ENCODE measurements at places on chromosomes 11 and 22.
A peak's percentile ranks its signal among the peaks of the same experiment; 100 is the strongest.

GRCh38 chr11:61642162-61642561, 38.0 kb upstream of the DAGLA start:
- DNase-seq: no peak

DNA sequence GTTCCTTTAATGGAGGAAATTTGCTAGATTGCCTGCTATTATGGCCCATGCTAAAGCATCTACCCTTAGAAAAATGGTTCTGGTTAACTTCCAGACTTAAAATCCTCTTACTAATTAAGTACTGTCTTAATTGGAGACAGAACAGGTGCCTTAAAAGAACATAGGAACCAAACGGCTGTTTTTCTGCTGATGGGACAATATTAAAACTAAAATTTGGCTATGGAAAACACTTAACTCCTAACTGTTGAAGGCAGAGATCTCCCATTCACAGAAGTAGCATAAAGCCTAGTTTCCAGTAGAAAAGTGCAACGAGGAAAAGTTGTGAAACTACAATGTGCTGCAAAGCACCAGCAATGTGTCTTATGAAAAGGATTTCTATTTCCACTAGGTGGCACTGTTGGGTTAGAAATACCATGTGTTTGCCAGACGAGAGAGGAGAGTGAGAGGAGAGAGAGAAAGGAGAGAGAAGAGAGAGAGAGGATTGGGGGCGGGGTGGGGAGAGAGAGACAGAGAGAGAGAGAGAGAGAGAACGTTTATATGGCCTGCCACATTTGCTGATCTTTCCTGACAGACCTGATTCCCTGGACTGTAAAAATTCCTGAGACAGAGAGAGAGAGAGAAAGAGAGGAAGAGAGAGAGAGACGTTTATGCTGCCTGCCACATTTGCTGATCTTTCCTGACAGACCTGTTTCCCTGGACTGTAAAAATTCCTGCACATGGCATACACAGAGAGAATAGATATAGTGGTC, 51.5 kb downstream of the FAM181B start:
- DNase-seq: peak; percentile 82

- DNase-seq: no peak
These were observed 47.0 kb upstream of the ADORA2A start for GRCh38 chr22:24380220-24380904.

GRCh38 chr11:85749287-85749834, 61.6 kb downstream of the SYTL2 start:
- no peak for DNase-seq

- no peak for DNase-seq
These were observed at the start of gene FXYD6 for GRCh38 chr11:117876341-117877119. Gene FXYD6 (minus strand): TSS chr11:117876658. CDS start chr11:117842776, 33,882 bp downstream.

DNA sequence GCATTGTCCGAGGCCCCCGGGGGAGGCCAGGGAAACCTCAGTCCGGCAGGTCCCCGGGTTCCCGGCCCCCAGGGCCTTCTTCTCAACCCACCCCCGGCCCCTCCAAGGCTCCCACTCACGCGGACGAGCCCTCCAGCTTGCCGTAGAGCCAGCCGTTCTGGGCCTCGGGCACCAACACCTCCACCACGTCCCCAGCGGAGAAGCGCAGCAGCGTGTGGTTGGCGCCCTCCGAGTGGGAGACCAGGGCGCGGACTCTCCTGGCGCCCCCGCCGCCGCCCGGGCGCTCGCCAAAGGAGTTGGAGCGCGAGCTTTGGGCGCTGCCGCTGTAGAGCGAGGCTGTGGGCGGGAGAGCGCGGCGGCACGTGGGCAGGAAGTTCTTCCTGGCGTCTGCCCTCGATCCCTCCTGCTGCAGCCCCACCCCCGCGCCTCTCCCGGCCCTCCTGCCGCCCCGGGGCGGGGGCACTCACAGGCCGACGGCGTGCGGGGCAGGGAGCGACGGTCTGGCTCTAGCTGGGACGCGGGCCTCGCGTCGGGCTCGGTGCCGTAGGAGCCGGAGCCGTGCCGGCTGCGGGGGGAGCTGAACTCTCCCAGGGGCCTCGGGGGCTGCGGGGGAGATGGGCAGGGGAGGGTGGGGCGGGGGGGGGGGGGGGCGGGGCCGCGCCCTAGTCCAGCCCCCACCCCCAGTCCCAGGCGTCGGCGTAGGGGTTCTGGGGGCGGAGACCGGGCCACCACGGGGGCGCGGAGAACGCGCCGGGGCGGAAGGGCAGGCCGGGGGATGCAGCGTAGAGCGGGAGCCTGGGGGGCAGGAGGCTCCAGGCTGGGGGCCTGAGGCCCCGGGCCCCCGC, 4.9 kb upstream of the SLC16A8 start:
- no peak for DNase-seq

DNA sequence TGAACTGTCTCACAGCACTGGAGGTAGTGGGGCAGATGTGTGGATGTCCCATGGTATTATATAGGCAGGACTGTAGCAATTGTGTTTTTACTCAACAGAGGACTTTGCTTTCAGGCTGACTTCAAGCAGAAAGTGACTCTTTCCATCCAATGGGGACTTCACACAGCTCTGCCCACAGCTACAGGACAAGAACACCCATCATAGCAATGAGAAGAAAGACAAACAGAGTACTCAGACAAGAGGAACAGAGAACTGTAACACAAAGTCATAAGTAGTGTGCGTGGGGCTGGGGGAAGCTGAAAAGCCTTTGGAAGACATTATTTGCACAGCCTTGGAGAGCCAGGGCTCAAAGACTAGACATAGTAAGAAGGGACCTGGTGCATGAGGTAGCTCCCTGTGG, 70.3 kb downstream of the CCDC81 start:
- DNase-seq: no peak

- DNase-seq: no peak
These were observed 20.7 kb downstream of the CDKN1C start for GRCh38 chr11:2864901-2865300.

- DNase-seq: no peak
These were observed 62.4 kb downstream of the MYH9 start for GRCh38 chr22:36325154-36326031.

GRCh38 chr11:11667056-11667455, 45.3 kb upstream of the GALNT18 start:
- no peak for DNase-seq

- DNase-seq: no peak
These were observed 2.1 kb downstream of the PAMR1 start for GRCh38 chr11:35523331-35523768.

GRCh38 chr22:38347944-38348750, 30.9 kb upstream of the CSNK1E start:
- no peak for DNase-seq

- no peak for DNase-seq
These were observed 14.2 kb upstream of the APOL6 start for GRCh38 chr22:35634015-35634414.

DNA sequence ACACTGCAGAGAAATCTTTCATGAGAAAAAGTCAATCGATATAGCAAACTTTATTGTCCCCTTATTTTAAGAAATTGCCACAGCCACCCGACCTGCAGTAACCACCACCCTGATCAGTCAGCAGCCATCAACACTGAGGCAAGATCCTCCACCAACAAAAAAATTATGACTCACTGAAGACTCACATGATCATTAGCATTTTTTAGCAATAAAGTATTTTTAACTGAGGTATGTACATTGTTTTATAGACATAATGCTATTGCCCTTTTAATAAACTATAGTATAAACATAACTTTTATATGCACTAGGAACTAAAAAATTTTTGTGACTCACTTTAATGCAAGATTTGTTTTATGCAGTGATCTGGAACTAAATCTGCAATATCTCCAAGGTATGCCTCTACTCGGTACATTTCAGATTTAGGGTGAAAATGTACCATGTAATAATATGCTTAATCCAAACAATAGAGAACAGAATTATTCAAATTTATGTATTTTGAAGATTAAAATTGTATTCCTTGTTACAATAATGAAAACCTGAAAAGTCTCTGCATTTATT, 79.2 kb upstream of the CEP126 start:
- no peak for DNase-seq

DNA sequence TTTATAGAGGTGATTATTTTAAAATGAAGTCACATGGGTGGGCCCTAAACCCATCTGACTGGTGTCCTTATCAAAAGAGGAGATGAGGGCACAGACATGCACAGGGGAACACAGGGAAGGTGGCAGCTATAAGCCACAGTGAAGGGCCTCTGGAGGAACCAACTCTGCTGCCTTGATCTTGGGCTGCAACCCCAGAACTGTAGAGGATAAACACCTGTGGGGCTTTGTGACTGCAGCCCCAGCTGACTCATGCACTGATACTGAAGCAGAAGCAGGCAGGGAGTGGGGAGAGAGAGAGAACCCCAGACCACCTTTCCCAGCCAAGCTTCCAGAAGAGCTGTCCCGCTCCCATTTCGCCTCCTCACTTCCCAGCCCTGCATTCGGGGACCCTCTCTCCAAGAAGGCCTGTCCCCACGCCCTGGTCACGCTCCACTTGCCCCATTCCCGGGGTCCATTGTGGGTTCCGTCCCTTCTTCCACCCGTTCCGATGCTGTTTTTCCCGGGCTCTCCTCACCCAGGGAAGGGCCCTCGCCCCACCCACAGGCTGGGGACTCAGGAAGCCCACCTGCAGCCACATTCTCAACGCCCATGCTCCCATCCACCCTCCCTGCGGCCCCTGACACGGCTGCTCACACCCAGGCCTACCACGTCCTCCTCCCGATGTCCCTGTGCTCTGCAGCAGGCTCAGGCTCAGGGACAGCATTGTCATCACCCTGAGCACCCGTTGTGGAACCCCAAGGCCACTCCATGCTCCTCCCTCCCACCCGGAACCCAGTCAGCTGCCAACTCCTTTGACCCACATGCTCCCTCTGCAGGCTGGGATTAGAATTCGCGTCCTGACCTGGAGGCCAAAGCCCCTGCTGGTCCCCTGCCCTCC, 90.8 kb upstream of the SHANK2 start:
- peak; percentile 23 for DNase-seq

DNA sequence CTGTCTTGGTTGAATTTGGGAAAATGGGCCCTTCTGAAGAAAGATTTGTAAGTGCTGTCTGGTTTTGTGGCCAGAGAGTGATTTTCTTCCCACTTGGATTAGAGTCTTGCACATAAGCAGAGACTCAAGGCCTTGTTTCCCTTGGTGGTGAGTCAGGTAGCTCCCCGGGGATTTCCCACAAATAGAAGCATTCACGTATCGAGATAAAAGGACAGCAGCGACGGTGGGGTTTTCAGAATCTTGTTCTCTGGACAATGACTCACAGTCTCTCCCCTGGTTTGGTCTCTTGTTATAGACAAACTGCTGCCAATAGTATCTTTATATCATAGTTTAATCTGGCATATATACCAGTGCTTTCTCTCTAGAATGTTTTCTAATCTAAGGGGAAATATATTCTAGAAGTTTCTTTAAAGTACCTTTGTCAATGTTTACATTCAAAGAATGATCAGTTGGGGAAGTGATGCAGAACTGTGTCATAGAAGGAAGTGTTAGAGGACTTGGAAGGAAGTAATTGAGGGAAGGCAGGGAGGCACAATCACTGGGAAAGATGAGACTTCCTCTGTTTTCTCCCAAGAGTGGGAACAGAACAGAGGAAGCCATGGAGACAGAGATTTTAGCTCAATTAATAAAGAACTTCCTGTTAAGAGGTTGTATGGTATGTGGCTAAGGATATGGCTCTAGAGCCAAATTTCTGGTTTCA, 18.1 kb downstream of the POLA2 start:
- no peak for DNase-seq

GRCh38 chr22:36377022-36377631, 10.6 kb downstream of the MYH9 start:
- DNase-seq: no peak

DNA sequence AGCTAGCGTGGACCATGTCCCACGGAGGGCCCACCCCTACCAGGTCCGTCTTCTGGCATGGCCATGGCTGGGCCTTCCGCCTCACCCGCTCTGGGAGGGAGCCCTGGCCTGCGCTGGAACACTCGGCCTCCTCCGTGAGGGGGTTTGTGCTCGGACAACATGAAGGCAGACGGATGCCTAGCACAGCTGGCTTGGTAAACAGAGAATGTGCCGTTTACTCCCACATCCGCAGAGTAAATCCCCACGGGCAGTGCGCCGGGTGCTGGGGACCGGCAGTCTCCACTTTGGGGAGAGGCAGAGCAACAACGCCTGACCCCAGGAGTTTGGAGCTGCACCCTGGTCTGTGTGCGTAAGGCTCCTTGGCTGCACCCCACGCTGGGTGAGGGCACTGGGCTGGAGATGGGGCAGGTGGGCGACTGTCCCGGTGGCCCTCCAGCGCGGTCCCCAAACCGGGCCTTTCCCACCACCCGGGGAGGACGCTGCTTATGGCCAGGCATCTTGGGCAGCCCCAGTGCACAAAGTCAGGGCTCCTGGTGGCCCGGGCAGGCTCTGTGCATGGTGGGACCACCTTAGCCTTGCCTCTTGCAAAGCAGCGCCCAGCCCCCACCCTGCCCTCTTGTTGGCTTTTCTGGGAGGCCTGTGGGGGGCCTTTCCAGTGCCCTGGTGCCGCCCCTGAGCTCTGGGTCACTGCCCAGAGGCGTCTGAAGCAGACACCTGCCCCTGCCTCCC, 30.7 kb upstream of the MUC5AC start:
- no peak for DNase-seq

DNA sequence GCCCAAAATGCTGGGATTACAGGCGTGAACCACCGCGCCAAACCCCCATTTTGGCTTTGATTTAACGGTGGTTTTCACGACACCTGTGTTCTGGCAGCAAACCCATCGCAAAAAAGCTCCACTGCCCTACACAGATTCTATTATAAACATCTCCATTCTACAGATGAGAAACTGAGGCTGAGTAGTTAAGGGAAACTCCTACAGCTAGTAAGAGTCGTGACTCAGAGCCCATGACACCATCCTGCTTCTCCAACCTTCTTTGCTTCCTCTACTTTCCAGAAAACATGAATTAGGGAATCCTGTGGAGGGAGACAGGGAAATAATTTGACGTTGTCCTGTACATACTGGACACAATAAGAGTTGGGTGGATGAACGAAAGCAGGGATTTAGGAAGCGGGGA, 429 bp upstream of the SNX15 start:
- DNase-seq: no peak

DNA sequence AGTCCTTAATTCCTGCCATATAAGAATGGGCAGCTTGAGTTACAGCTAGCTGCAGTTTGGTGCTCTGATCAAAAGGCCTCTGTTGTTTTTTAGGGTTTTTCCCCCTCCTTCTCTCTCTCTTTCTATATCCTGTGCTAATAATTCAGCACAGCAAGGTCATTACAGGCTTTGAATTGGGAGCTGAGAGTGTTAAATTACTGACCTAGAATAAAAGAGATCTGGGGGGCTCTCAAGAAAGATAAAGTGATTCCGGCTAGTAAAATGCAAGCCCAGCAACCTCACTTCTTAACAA, 84.9 kb downstream of the CSTPP1 start:
- DNase-seq: no peak

GRCh38 chr11:106988151-106989077, 29.9 kb downstream of the GUCY1A2 start:
- DNase-seq: no peak

DNA sequence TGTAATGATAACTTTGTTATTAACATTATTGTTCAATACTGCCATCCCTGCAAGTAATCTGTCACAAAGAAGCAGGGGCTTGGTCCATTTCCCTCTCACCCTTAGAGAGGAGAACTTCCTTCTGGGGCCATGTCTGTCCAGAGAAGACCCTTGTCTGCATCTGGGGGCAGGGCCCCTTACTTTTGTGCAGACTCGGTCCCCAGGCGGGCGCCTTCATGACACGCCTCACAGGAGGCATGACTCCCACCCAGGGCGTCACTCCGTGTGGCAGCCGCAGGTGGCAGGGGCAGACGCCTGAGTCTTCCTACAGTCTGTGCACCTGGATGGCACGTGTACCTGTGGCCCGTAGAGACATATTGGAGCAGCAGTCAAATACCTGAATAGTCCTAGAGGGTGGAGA, 21.8 kb upstream of the B3GAT1 start:
- DNase-seq: no peak

Data from globus pallidus (tissue), 1 donor.